ENCODE measurements at places on chromosomes 7 and 10. TPM values are rescaled to one million over a fixed set of nuclear protein-coding genes. Genes with fewer than 3 reads are reported as not detected.

The KLF14 gene
- 0.02 TPM for polyA plus RNA-seq

DNA sequence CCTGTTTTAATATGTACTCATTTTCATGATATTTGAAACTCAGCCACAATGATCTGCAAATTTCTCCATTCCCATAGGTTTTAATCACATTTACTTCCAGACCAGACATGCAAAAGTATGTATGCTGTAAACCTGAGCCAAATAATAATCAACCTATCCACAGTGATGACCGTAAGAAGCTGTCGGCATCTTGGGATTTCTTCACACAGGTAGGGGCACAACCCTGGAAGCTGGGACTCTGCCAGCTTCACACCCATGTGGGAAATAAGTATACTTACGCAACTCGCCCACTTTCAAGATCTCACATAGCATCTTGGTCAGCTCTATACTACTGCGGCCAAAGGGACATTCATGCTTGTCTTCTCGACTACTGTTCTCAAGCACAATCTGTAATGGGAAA lies 352.3 kb downstream of the ELMO1 start:
- H3K27ac ChIP-seq: no peak overlapping the region
- DNase-seq: no peak
- no peaks in the 10 kb centered on the region for H3K27me3 ChIP-seq
- H3K4me1 ChIP-seq: peaks cover 7% of the 10 kb centered on the region
- peaks cover 9% of the 10 kb centered on the region for H3K36me3 ChIP-seq

DNA sequence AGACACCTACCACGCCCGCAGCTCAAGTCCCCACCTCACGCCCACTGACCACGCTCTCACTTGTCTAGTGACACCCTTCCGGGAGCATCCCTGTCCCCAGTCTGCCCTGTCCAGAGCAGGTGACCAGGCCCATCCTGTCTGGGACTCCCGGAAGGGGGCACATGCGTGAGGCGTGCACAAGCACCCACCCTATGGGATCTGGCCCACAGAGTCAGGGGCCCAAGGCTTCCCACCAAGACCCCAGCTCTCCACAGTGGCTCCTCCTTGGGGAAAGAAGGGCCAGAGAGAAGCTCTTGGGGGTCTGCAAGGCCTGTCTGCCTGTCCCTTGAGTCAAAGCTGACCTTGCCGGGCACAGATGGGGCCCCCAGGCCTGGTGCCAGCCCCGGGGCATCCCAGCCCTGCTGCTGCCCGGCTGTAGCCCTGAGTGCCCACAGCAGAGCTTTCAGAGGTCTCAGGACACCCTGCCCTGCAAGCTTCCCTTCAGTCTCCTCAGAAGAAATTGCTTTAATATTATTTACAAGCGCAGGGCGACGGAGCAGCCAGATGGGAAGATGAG lies 195.0 kb downstream of the ELFN1 start:
- H3K27ac ChIP-seq: no peak overlapping the region
- no peak for DNase-seq
- no peak overlapping the region for H3K4me3 ChIP-seq
- H3K4me1 ChIP-seq: no peaks in the 10 kb centered on the region

DNA sequence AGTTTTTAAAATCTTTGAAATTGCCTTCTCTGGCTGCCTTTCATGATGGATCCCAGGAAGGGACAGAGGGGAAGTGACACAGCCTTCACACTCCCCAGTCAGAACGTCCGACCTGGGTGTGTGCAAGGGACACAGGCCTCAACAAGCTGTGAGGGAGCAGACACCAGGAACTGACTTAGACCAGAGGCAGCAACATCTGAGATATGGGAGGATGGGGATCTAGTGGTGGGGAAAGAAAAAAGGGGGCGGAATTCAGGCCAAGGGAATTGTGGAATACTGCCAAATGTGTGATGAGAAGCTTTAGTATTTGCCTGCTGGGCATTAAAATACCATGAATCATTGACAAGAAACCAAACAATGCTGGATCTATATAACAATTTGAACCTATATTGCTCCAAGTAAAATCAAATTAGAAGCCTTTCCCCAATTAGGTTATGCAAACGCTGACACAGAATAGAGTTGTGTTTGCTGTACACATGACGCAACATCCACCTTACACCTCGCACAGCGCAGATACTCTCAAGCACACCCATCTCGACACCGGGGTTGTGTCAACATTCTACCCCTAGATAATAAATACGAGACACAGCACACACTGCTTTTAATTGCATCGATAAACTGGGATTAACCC lies 17.2 kb upstream of the MNX1 start:
- no peak for DNase-seq
- H3K27me3 ChIP-seq: peaks cover 25% of the 10 kb centered on the region
- no peaks in the 10 kb centered on the region for H3K4me1 ChIP-seq
- H3K4me3 ChIP-seq: no peak overlapping the region
- H3K36me3 ChIP-seq: no peaks in the 10 kb centered on the region
- no peak overlapping the region for H3K27ac ChIP-seq

GRCh38 chr10:95831076-95831475 lies 75.1 kb downstream of the ENTPD1 start:
- H3K4me3 ChIP-seq: no peak overlapping the region
- H3K27ac ChIP-seq: no peak overlapping the region
- H3K27me3 ChIP-seq: no peaks in the 10 kb centered on the region
- no peaks in the 10 kb centered on the region for H3K4me1 ChIP-seq
- no peaks in the 10 kb centered on the region for H3K36me3 ChIP-seq
- no peak for DNase-seq

GRCh38 chr7:106282390-106282789 lies 2.4 kb downstream of the NAMPT start:
- H3K27ac ChIP-seq: no peak overlapping the region
- no peaks in the 10 kb centered on the region for H3K36me3 ChIP-seq
- DNase-seq: no peak
- no peak overlapping the region for H3K4me3 ChIP-seq

- no peak for DNase-seq
- H3K4me3 ChIP-seq: no peak overlapping the region
- H3K4me1 ChIP-seq: no peaks in the 10 kb centered on the region
- H3K27me3 ChIP-seq: peaks cover 2% of the 10 kb centered on the region
Measured at GRCh38 chr10:6008497-6009142, 31.3 kb upstream of the IL15RA start.

DNA sequence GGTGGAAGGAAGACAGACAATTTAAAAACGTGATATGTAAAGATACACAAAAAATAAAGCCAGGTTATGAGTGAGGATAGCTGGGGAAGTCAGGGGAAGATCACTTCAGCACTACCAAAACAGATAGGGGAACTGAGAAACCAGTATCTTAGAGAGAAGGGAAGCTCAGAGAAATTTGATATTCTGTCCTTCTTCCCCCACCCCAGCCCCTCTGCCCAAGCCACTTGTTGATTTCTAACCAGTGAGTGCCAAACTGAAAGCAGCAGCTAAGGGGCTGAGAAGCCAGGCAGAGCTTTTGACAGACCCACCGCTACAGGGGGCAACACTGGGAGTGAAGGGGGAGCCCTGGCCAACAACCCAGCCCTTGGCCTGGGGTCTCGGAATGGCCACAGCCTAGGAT lies 9.1 kb upstream of the SLC29A3 start:
- no peaks in the 10 kb centered on the region for H3K36me3 ChIP-seq
- no peaks in the 10 kb centered on the region for H3K27me3 ChIP-seq
- peaks cover 12% of the 10 kb centered on the region for H3K4me1 ChIP-seq
- no peak overlapping the region for H3K27ac ChIP-seq
- H3K4me3 ChIP-seq: no peak overlapping the region

GRCh38 chr10:125025341-125025740 lies 83.4 kb downstream of the ZRANB1 start:
- no peaks in the 10 kb centered on the region for H3K36me3 ChIP-seq
- H3K4me1 ChIP-seq: no peaks in the 10 kb centered on the region
- H3K27ac ChIP-seq: no peak overlapping the region

DNA sequence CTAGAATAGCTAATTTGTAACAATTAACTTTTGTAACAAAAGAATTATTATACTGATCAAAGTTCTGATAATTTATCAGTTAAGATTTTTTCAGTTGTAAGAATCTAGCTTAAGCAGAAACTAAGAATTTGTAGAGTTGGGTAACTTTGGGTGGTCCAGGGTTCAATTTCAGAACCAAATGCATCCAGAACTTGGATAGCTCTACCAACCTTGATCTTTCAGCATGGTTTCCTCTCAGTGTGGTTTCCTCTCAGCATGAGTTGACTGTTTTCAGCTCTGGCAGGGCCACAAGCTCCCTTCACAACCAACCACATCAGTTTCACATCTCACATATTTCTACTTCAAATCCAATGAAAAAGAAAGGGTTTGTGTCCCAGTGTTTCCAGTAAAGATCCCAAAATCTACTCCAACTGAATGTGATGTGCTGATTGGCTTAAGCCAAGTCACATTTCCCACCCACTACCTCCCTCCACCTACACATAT lies 3.3 kb upstream of the FAS start:
- DNase-seq: no peak
- H3K4me1 ChIP-seq: peaks cover 4% of the 10 kb centered on the region

DNA sequence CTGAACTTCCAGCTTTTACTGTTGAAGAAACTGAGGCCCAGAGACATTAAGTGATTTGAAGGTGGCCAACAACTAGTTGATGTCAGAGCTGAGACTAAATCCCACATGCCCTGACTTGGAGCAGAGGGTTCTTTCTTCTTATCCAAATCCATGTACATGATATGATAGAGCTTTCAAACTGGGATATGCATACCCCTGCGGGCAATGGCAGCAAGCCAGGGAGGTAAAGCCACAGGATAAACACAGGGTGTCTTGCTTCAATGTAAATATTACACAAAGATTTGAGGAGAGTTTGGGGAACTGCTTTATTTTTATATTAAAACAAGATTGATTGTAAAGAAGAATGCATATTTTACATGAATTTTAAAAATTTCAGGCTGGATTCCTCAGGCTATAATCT lies 2.3 kb upstream of the LRRC72 start:
- no peak overlapping the region for H3K4me3 ChIP-seq
- H3K27ac ChIP-seq: no peak overlapping the region
- no peaks in the 10 kb centered on the region for H3K4me1 ChIP-seq
- H3K36me3 ChIP-seq: no peaks in the 10 kb centered on the region
- no peak for DNase-seq
- no peaks in the 10 kb centered on the region for H3K27me3 ChIP-seq

DNA sequence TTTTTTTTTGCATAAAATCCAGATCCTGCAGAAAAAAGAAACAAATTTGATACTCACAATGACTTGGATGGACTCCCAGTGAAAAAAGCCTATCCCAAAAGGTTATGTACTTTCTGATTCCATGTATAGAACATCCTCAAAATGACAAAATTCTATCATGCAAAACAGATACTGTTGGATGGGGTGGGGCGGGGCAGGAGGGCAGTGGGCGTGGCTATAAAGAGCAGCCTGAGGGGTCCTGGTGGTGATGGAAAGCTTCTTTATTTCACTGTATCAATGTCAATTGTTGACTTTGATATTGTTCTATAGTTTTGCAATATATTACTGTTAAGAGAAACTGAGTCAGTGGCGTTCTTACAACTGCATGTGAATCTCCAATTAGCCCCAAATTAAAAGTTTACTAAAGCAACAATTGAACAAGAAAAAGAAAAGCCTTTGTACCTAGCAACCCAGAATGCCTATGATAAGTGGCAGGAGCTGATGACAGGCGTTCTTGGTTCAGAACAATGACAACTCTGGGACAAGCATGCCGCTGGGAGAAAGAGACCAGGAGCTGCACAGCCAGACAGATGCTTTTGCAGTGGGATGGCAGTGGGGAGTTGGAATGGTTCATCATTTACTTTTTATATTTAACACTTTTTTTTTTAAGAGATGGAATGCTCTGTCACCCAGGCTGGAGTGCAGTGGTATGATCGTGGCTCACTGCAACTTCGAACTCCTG lies 101.9 kb downstream of the LHPP start:
- peaks cover 2% of the 10 kb centered on the region for H3K4me1 ChIP-seq
- no peak for DNase-seq
- no peak overlapping the region for H3K4me3 ChIP-seq

- no peak overlapping the region for H3K4me3 ChIP-seq
- DNase-seq: no peak
- no peaks in the 10 kb centered on the region for H3K36me3 ChIP-seq
- no peaks in the 10 kb centered on the region for H3K4me1 ChIP-seq
- H3K27ac ChIP-seq: no peak overlapping the region
- H3K27me3 ChIP-seq: no peaks in the 10 kb centered on the region
Measured at GRCh38 chr7:155893664-155894063, 81.4 kb upstream of the SHH start.

DNA sequence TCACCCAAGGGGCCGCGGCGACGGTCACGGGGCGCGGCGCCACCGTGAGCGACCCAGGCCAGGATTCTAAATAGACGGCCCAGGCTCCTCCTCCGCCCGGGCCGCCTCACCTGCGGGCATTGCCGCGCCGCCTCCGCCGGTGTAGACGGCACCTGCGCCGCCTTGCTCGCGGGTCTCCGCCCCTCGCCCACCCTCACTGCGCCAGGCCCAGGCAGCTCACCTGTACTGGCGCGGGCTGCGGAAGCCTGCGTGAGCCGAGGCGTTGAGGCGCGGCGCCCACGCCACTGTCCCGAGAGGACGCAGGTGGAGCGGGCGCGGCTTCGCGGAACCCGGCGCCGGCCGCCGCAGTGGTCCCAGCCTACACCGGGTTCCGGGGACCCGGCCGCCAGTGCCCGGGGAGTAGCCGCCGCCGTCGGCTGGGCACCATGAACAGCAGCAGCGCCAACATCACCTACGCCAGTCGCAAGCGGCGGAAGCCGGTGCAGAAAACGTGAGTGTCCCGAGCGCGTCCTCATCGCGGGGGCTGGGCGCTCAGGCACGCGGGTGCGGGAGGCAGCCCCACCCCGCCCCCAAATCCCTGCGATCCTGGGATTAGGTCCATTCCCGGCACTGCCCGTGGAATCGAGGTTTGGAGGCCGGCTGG lies 509 bp downstream of the AHR start:
- peak overlapping the region; percentile 82 for H3K27ac ChIP-seq
- peak; percentile 40 for DNase-seq
- H3K4me3 ChIP-seq: peak overlapping the region; percentile 72
- H3K36me3 ChIP-seq: no peaks in the 10 kb centered on the region
- H3K4me1 ChIP-seq: no peaks in the 10 kb centered on the region
- H3K27me3 ChIP-seq: peaks cover 4% of the 10 kb centered on the region

The CHRM2 gene
- under 0.01 TPM for polyA plus RNA-seq

DNA sequence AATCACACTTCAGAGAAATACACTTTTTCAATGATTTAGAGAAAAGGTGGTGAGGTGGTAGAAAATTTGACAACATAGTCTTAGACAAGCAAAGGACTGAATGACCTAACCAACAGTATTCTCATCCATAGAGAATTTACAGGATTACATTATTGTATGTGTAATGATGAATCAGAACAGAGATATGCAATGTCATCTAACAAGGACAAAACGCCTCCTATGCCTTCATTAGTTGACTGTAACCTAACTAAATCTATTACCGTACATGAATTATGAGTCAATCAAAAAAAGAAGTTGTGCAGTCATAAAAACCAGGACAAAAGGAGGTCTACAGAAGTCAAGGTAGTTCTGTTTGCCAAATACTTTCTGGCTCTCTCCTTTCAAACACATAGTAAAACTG lies 66.5 kb downstream of the RAB11FIP2 start:
- H3K27ac ChIP-seq: no peak overlapping the region
- H3K4me1 ChIP-seq: no peaks in the 10 kb centered on the region
- no peak for DNase-seq
- H3K36me3 ChIP-seq: no peaks in the 10 kb centered on the region
- H3K27me3 ChIP-seq: no peaks in the 10 kb centered on the region

- no peak overlapping the region for H3K27ac ChIP-seq
- H3K27me3 ChIP-seq: no peaks in the 10 kb centered on the region
- DNase-seq: no peak
Measured at GRCh38 chr7:68014031-68014736, 1017.6 kb downstream of the TYW1 start.

GRCh38 chr7:117238472-117238871 lies 84.4 kb downstream of the WNT2 start:
- no peaks in the 10 kb centered on the region for H3K27me3 ChIP-seq
